Fibroblast of skin of left quadriceps (primary cell): ENCODE measurements at places on chromosomes 2 and 18.

- no peak for DNase-seq
These were observed 21.1 kb downstream of the EPB41L5 start for GRCh38 chr2:120034027-120034426.

GRCh38 chr2:10591207-10591606, 98.6 kb downstream of the NOL10 start:
- DNase-seq: no peak

DNA sequence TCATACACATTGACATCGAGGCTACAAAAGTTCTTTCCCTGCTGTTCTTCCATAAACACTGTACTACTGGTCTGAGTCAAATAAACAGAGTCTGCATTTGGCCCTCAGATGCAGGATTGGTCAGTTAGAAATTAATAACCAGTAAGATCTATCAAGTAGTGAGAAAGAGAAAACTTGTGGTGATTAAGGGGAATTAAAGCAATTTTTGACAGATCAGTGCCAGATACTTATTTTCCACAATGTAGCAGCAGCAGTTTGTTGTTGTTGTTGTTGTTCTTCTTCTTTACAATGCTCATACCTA, 85.0 kb downstream of the IKZF2 start:
- no peak for DNase-seq

GRCh38 chr2:143399631-143400069, 270.4 kb downstream of the ARHGAP15 start:
- DNase-seq: no peak

DNA sequence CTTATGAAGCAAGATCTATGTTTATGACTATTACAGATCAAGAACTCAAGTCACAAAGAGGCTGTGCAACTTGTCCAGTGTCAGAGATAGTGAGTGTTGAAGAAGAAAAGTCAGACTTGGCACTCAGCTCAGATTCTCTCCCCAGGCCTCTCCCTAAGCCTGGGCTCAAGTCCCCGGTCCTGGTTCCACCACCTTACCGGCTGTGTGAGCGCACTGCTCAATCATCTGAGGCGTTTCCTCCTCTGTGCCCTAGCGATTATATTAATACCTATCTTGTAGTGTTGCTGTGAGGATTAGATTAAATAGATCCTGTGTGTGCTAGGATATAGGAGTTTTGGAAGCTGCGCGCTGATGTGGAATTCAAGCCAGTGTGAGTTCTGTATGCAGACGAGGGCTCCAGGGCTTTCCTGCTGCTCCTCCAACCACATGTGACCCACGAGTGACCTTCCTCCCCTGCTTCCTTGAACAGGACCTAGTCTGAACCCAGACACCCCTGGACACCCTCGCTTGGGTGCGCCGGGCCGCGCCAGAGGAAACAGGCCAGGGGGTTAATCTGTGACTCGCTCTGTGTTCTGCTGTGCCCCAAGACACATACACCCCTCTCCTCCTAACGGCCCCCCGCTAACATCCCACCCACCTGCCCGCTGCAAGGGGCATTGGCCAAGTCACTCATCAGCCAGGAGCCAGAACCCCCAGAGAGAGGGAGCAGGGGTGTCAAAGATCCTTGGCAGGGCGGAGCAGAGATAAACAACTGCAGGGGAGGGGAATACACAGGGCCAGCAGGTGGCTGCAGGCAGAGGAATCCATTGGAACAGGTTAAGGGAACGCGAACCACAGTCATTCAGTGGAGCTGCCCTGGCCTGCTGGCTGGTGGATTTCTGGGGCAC, 38.3 kb downstream of the TNS1 start:
- DNase-seq: no peak

- DNase-seq: no peak
These were observed 9.2 kb upstream of the ADCY3 start for GRCh38 chr2:24929230-24929629.

DNA sequence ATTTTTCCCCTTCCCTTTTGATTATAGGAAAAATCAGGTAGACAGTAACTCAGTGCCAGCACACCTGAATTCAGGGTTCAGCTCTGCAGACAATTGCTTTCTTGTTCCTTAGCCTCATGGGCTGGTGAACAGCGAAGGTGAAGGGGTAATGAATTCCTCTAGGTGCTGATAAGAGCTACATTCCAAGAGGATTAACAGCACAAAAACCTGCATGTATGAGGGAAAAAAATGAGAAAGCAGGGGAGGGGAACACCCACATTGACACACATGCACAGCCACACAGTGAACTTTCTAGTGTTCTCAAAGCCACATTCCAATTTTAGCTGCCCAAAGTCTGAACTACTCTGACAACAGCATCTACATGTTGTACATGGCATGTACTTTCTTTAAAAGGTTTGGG, 46.1 kb downstream of the SPATS2L start:
- peak; percentile 37 for DNase-seq

DNA sequence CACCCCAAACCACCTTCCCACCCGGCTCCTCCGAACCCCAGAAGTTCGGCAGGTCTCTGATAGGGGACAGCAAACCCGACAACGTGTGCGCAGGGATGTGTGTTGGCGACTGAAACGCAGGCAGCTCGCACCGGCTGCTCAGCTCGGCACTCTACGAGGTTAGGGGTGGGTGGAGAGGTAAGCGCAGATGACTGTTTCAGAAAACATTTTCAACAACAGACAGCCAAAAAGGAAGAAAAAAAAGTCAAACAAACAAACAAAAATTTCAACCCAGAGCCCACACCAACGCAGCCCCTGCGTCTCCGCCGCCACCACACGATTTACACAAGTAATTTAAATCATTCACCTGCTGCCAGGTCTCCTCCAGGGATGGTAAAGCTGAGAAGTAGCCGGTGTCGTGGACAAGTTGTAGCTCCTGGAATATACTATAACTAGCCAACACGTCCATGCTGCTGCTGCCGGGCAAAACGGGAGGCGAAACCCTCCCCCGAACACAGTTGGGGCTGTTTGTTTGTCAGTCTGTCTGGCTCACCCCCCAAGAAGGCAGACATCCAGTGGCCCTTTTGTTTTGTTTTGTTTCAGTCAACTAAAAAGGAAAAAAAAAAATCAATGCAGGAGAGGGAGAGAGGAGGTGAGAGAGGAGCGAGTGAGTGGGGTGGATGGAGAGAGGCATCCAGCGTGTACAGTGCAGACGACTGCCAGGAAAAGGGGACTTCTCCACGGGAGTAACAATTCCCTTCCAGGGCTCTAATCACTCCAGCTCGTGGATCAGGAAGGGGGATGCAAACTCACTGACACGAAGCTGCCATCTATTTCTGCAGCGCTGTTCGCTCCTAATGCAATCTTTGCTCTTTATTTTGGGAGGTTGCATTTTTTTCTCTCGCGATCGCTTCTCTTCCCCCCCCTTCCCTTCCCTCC, at the start of gene KLF7:
KLF7 (minus strand) TSS at position 828 of the 918 bp plus-strand sequence; CDS start at position 448, 380 bp downstream.
- DNase-seq: no peak

DNA sequence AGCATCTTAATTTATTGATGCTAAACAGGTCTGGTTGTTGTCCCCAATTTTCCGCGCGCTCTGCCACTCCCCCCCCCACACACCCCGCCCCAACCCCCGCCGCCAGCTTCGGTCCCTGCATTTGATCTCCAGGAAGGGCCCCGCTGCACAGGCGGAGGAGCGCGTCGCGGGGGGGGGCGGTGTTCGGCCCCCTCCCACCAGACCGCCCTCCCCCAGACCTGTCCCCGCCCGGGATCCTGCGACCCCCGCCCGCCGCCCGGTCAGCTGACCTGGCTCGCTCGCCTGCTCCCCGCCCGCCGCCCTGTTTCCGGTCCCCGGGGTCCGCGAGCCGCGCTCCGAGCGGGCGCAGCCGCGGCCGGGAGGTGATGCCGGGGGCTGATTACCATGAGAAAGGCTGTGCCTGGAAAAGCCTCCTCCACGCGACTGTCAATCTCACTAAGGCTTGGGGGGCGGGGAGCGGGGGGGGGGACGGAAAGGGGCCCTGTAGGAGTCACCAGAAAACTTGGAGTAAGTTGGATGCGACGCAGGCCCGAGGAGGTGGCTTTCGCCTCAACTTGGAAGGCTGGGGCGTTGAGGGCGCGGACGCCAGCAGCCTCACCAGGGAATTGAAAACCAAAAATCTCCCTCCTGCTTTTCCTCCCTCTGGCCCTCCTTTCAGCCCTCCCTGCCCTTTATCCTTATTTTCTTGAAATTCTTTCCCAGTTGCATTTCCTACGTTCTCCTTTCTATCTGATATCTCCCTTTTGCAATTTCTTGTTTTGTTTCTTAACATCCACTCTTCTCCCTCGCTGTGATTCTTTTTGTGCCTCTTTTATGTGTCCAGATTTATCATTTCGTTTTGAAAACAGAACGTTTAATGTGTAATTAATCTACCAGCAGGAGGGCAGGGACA, 4.4 kb upstream of the ZEB2 start:
- no peak for DNase-seq

DNA sequence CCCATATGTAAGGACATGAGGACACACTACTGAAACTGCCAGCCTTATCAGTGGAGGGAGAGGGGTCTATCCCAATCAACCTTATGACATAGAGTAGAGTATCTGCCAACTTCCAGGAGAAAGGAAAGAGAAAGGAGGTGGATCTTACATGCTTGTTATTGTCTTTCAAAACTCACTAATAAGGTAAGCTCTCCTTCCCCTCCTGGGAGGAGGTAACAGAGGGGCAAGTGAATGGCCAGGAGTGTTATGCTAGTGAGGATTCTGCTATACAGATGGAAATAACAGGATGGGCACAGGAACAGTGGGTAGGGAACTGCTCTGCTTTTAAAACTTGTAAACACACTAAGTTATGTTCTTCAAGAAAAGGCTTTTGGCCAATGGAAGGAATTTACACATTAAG, 1020.1 kb downstream of the TDRD15 start:
- no peak for DNase-seq

DNA sequence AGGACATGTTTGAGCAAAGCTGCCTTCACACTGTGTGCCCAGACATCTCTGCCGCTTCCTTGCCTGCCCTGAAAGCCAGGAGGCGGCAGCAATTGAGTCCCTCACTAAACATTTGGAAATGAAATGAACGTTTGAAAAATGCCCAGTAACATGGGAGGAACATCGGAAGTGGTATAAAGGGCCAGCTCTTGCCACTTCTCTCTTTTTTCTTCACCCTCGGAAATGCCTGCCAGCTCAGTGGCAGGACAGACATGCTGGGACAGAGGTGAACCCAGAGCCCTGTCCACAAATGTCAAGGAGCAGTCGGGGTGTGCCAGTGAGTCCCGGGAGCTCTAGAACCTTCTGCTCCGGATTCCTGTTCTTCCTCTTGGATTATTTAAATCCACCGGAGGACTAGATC, 46.1 kb downstream of the TPGS2 start:
- no peak for DNase-seq

DNA sequence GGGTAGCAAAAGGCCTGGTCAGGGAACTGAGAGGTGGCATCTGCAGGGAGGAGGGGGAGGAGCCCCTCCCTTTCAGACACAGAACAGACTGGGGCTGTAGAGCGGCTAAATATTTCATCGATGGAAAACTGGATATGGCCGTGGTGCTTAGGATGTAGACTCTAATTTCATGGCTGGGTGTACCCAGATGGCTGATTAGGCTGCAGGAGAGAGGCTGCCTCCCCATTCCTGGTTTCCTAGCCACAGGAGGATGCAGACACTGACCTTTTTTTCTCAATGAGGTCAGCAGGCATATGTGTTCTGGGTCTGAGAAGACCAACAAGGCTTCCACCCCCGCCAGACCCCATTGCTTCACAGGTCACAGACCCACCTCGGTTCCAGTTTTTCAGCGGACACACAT, 79.3 kb upstream of the STPG4 start:
- DNase-seq: no peak

GRCh38 chr2:221676566-221677172, 104.6 kb upstream of the EPHA4 start:
- no peak for DNase-seq

DNA sequence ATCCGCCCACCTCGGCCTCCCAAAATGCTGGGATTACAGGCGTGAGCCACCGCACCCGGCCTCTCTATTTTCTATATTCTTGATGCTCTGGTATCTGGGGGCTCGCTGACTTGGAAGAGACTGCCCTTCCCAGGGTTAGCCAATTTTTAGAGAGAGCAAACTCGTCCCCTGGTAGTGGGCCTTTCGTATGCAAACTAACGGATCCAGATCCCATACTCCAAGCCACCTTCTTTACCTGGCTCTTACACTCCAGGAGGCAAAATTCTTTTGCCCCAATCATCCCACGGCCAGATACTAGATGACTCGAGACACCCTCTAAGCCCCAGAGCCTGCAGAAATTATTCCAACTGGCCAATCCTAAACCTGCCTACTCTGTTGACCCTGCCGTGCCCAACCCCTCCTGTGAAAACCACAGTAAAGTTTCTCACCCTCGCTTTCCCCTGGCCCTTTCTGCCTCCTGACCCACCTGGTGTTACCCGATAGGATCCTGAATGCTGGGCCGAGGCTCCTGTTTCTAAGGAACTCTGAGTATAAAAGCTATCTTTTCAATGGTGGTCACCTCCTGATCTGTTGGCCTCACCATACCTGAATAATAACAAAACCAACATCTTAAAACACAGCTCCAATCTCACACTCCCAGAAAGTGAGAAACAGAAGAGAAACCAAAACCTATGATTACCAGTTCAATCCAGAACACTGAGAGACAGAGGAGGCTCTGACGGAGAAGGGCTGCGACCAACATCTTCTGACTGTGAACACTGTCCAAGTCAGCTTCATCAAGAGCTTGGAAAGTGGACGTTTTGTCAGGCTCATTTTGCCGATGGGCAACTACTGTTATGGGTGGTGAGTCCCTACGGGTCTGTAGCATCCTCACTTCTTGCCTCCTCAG, 57.6 kb upstream of the ZNF532 start:
- DNase-seq: no peak

DNA sequence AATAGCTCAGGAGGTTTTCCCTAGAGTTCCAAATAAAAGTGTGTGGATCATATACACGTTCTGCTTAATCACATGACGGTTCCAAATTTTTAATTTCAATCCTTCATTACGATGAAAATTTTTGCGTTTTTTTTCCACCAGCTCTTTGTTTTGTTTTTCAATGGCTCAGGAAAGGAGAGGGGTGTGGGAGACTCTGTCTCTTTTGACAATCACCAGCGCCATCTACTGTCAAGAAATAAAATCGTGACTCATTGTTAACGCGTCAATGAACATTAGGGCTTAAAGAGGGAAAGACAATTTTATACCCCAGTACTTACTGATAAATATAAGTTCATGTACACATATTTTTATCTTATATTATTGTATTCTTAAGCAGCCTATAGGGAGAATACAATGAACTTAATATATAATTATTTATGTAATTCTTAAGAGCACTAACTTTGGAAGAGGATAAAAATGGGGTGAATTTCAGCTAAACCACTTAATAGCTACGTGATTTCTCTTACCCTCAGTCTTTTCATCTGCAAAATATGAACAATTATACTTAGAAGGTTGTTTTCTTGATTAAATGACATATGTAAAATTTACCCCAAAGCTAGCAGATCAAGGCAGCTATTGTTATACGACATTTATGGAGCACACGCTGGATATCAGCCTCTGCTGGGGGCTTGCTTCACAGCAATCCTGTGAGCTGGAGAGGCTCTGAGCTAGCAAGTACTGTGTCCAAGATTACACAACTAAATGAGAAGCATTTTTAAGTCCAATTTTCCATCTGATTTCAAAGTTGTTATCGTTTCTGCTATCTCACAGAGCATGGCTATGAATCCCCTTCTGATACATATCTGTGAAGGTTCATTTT, 47.4 kb upstream of the RMDN2 start:
- DNase-seq: peak; percentile 65
